ENCODE measurements at places on chromosomes 5 and 9. TPM values are rescaled to one million over a fixed set of nuclear protein-coding genes. Genes with fewer than 3 reads are reported as not detected.

Gene LHFPL2
- total RNA-seq: 49.7 TPM

Gene NINJ1
- total RNA-seq: 74.8 TPM

Gene PFN3
- total RNA-seq: not detected

Gene MZB1
- not detected for total RNA-seq

Gene LCN9
- total RNA-seq: not detected

Gene MYOZ3
- not detected for total RNA-seq

Gene ODF2
- 28.0 TPM for total RNA-seq

Gene ARSI
- total RNA-seq: 34.3 TPM

Gene PCDHB14
- total RNA-seq: 0.13 TPM

Gene FBP1
- total RNA-seq: 0.13 TPM

Gene ORM1
- not detected for total RNA-seq

Gene C6
- not detected for total RNA-seq

Gene BTNL9
- total RNA-seq: 1.3 TPM

Gene SPOCK1
- total RNA-seq: 17.0 TPM

Gene PPP2R2B
- total RNA-seq: 0.19 TPM

Gene NUDCD2
- 34.8 TPM for total RNA-seq

Gene BARX1
- 13.6 TPM for total RNA-seq

Gene TAF11L10
- total RNA-seq: not detected

Gene SETD9
- 6.7 TPM for total RNA-seq

Gene FAM221B
- not detected for total RNA-seq

Gene LCP2
- total RNA-seq: not detected

Gene BAAT
- total RNA-seq: 0.57 TPM

Gene ZNF454
- total RNA-seq: not detected

Gene RANBP6
- total RNA-seq: 16.0 TPM

Gene OLFM1
- 11.4 TPM for total RNA-seq

Gene COL5A1
- 33.7 TPM for total RNA-seq

Gene GDA
- total RNA-seq: 1.5 TPM

Gene DMRT3
- total RNA-seq: not detected

Gene SPATA31E1
- total RNA-seq: not detected

Gene SCGB3A2
- total RNA-seq: not detected

Gene SMIM32
- not detected for total RNA-seq

Gene TLX3
- total RNA-seq: not detected

Gene SNX24
- 21.3 TPM for total RNA-seq

Gene INSL4
- total RNA-seq: 16.3 TPM

Gene C5orf34
- total RNA-seq: 4.3 TPM

Gene EGR1
- 9.5 TPM for total RNA-seq

Gene LOX
- total RNA-seq: 0.76 TPM

Gene TPPP
- total RNA-seq: 5.7 TPM

Gene EGFLAM
- total RNA-seq: 0.26 TPM
